Stimulated activated CD8-positive, alpha-beta memory T cell treated with anti-CD3 and anti-CD28 coated beads, Interleukin-7, amount 100 ng/mL, for 1 hour (primary cell): ENCODE measurements at places on chromosomes 11 and 22.

GRCh38 chr11:6620636-6621035, 1.4 kb upstream of the TPP1 start:
- no peak for DNase-seq

- DNase-seq, result no peak
These were observed 37.6 kb upstream of the RIC3 start for GRCh38 chr11:8206251-8207079.

- DNase-seq, result no peak
These were observed 891.3 kb downstream of the OPCML start for GRCh38 chr11:132640952-132641351.

DNA sequence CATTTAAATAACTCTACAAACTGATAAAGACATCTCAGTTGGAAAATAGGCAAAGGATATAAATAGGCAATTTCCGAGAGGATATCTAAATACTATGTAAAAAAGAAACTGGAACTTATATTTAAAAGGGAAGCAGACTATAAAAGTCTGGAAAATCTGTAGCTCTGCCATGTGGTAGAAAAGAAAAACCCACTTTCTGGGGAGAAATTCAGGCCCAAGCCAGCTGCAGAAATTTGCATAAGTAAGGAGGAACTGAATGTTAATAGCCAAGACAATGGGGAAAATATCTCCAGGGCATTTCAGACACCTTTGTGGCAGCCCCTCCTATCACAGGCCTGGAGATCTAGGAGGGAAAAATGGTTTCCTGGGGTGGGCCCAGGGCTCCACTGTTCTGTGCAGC, 97.8 kb upstream of the ZBED5 start:
- no peak for DNase-seq

- no peak for DNase-seq
These were observed 16.6 kb downstream of the IL10RA start for GRCh38 chr11:118002541-118003423.

GRCh38 chr11:134592391-134592990, 180.4 kb upstream of the B3GAT1 start:
- no peak for DNase-seq

DNA sequence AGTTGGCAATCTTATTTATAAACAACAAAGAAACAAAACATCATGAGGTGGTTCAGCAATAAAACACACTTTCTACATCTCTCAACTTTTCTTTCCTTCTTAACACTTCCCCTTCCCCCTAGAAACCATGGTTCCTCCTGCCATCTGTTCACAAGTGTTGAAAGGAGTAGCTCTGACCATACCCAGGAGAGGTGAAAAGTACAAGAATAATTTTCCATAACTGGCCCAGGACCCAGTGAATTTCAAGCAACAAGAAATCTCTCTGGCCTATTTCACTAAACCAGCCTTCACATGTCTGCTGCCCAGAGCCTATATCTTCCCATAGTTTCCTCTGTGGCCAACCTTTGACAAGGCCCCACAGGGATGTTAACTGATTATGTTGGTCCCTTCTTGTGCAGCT, 98.2 kb upstream of the CEP126 start:
- no peak for DNase-seq

GRCh38 chr11:117369534-117369933, 41.9 kb downstream of the CEP164 start:
- no peak for DNase-seq

- DNase-seq, result no peak
These were observed 19.2 kb upstream of the PPARA start for GRCh38 chr22:46131151-46131587.
